C1 segment of cervical spinal cord (tissue), 14 donors: ENCODE measurements at places on chromosomes 12 and 14.

GRCh38 chr14:61542848-61543790 lies 152.2 kb upstream of the HIF1A start:
- no peak for DNase-seq

DNA sequence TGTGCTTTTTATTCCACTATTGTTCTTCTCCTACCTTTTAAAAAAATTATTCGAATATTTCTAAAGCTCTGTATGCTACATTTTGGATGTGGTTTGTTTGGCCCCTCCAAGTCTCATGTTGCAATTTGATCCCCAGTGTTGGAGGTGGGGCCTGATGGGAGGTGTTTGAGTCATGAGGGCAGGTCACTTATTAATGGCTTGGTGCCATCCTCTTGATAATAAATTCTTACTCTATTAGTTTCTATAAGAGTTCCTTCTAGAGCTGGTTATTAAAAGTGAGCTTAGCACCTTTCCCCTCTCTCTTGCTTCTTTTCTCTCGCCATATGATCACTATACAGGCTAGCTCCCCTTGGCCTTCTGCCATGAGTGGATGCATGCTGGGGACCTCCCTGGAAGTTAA lies 445.6 kb upstream of the PDE3A start:
- no peak for DNase-seq

GRCh38 chr12:130461839-130462557 lies 124.3 kb downstream of the PIWIL1 start:
- no peak for DNase-seq

- DNase-seq = no peak
These were observed 190.8 kb upstream of the CNOT2 start for GRCh38 chr12:70052476-70052875.

DNA sequence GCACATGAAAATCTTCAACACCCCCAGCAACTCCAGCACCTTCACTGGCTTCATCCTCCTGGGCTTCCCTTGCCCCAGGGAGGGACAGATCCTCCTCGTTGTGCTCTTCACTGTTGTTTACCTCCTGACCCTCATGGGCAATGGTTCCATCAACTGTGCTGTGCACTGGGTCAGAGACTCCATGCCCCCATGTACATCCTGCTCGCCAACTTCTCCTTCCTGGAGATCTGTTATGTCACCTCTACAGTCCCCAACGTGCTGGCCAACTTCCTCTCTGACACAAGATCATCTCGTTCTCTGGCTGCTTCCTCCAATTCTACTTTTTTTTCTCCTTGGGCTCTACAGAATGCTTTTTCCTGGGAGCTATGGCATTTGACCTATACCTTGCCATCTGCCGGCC lies 11.5 kb upstream of the OR11G2 start:
- DNase-seq = no peak

DNA sequence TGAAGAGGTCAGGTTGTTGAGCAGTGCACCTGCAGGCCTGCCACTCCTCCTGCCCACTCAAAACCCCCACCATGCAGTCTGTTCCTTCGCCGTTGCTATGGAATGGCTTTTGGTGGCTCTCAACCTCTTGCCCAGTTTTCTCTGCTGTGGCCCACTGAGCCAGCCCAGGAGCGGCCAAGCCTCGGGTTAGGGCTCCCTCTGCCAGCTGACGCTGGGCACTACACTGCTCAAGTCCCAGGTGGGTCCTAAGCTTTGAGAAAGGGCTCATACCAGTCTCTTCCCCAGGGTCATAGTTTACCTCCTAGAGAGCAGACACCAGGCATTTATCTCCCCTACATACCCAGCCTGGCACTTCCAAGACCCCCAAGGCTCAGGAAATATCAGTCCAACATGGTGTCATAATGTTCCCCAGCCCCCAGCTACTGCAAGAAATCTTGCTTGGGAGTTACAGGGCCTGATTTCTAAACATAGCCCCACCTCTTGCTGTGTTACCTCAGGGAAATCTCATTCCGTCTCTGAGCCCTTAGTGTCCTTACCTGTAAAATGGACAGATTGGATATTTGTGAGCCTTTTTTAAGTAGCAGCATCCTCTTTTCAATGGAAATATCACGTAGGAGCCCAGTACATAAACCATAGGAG lies 59.4 kb downstream of the TSPAN11 start:
- DNase-seq = peak; percentile 31

DNA sequence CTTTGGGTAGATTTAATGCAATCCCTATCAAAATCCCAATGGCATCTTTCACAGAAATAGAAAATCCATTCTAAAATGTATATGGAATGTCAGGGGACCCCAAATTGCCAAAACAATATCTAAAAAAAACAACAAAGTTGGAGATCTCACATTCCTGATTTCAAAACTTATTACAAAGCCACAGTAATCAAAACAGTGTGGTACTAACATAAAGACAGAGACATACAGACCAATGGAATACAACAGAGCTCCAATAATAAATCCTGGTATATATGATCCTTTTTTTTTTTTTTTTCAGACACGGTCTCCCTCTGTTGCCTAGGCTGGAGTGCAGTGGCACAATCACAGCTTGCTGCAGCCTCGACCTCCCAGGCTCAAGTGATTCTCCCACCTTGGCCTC lies 4.7 kb downstream of the TMBIM4 start:
- no peak for DNase-seq

DNA sequence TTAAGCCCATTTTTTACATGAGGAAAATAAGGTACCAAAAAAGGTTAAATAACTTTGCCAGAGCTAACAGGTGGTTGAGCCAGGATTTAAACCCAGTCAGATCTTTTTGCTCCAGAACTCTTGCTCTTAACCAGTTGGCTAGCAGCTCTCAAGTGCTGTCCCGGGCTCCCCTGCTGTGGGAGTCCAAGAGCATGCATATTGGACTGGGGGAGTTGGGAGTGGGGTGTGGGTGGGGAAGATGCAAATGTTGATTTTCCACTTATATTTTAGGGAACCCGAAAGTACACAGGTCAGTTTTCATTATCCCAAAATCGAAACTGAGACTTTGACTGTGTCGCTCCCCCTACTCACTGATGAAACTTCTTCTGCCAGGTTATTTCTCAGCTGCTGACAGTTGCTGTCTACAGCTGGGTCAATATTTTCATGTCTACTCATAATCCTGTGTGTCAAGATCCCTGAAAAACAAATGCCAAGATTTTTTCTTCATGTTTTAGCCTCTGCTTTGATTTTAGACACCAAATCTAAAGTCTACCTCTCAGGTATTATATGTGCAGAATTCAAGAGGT lies 172.3 kb upstream of the TMPO start:
- DNase-seq = no peak

DNA sequence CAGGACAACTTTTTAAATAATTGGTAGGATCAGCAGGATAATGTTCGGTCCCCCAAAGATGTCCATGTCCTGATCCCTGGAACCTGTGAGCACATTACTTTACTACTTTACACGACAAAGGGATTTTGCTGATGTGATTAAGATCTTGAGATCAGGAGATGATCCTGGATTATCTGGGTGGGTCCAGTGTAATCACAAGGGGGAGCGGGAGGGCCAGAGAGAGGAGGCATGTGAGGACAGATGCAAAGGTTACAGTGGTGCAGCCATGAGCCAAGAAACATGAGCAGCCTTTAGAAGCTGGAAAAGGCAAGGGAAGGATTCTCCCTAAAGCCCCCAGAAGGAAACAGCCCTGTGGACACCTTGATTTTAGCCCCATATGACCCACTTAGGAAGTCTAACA lies 33.1 kb downstream of the KCNK10 start:
- no peak for DNase-seq

GRCh38 chr12:110763583-110763982 lies 20.9 kb upstream of the PPP1CC start:
- no peak for DNase-seq

- DNase-seq = no peak
These were observed 180.3 kb downstream of the ETV6 start for GRCh38 chr12:11829764-11830194.

GRCh38 chr14:101188571-101188915 lies 285.0 kb upstream of the RTL1 start:
- no peak for DNase-seq

DNA sequence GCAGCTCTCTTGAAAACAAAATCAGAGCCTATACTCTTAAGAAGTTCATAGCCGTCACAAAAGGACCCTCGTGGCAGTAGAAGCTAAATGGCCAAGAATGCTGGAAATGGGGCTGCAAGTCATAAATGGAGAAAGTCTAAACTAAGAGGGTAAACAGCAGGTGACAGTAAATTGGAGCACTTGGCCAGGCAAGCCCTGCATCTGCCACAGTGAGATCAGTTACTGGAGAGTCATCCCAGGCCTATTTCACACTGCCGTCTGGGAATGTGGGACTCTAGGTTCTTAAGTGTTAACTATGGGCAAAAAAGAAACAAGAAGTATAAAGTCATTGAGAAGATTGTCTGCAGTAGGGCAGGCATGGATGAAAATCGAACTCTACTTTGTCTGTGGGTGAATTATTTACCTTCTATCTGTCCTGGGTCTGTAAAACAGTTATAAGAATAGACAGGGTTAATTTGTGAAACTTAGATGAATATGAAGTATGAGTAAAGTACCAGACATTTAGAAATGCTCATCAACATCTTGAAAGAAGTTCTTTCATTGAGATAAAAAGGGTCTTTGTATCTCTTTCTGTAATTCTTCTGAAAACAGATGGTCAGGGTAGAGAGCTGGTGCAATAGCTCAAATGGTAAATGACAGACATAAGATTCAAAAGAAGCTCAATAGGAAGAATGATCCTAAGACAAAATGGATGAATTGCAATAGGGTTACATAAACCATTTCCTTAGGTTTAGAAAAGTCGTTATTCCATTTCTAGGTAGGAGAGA lies 792.5 kb downstream of the DIO2 start:
- DNase-seq = no peak

- DNase-seq = no peak
These were observed 49.3 kb downstream of the AACS start for GRCh38 chr12:125114365-125115141.

DNA sequence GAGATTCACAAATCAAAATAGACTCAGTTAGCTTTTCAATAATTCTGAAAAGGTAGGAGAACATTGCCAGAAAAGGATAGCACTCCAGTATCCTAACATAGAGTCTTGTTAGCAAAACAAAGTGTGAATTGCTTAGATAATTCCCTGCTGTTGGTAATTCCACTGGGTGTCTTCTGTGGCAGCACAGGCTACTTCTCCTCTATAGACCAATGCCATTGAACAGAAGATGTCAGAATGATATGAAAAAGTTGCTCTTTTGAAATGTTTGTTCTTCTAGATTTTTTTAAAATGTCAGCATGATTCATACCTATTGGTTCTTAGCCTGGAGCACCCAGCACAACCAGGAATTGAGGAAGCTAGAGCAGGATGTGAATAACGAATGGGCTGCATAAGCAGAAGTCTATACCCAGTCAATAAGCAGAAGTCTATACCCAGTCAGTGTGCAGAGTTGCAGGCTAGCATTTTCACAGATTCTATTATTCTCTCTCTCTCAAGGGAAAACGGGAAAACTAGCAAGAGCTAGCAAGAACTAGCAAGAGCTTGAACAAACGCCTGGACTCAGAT lies 112.8 kb downstream of the SYT1 start:
- DNase-seq = no peak

DNA sequence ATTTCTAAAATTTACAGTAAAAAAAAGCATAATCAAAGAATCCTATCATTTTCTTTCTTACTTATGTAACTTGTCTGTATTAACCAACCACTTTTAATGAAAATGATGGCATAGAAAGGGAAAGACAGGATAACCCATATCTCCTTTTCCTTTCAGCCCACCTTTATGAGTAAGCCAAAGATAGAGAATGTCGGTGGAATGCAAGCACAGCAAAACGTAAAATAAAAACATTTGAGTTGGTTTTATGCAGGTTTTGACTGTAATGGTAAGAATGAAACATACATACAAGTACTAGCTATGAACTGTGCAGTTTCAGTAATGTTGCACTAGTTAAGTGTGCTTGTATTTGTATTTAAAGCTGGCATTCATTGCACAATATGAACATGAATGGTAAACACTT lies 360.3 kb downstream of the FOXG1 start:
- no peak for DNase-seq

GRCh38 chr14:94839348-94839747 lies 69.4 kb upstream of the GSC start:
- no peak for DNase-seq
